Amygdala (tissue), 56 donors: ENCODE measurements at places on chromosomes 6 and 20.
A peak's percentile ranks its signal among the peaks of the same experiment; 100 is the strongest.

- DNase-seq = no peak
Measured at GRCh38 chr20:14745830-14746229, 408.4 kb upstream of the FLRT3 start.

GRCh38 chr6:31683591-31683990 lies 2.7 kb upstream of the LY6G5C start:
- no peak for DNase-seq

GRCh38 chr6:110357664-110358552 lies at the start of gene METTL24:
METTL24 (minus strand) TSS chr6:110358349; CDS start chr6:110358272, 77 bp downstream.
- no peak for DNase-seq

GRCh38 chr6:11380969-11381744 lies 148.7 kb upstream of the NEDD9 start:
- DNase-seq = no peak

DNA sequence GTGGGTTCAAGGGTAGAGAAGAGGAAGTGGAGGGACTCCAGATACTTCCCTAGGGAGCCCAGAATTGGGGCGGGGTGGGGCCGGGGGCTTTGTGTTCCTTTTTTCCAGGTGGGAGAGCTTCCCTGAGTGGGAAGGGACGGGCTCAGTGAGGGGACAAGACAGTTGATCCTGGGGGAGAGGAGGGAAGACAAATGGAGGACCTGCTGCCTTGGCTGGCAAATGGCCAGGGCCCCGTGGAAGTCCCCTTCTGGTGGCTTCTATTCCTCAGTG lies 2.6 kb downstream of the CTSZ start:
- no peak for DNase-seq

GRCh38 chr6:49570474-49571079 lies 20.1 kb downstream of the C6orf141 start:
- DNase-seq = no peak

DNA sequence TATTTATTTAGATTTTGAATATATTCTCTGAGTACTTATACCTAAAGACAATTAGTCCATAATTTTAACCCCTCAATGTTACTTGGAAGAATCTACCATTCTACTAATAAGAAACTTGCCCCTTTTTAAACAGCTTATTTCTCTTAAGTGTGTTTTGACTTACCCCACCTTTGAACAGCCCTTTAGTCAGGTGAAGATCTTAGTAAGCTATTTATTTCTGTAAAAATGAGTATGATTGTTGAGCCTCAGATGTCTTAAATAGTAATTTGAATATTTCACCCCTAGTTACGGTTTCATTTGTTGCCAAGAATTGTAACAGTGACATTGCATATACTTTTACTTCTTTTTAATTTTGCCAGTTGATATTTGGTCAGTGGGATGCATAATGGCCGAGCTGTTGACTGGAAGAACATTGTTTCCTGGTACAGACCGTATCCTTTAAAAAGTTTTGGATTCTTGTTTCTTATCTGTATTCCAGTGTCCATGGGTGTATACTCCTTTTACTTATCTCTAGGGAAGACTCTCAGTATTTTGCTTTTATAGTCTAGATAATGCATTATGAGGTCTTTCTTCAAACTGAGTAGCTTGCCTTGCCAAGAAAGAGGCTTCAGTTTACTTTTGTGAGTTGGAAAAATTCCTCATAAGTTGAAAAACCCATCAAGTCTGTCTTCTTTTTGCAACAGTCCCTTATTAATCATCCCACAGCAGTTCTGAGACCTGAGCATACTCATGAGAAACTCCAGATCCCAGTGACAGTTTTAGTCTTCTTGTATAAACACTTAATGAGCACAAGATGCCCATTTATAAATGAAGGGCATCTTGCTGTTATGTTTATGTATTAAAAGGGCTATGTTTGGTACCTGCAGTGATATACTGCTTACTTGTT lies 48.8 kb downstream of the MAPK14 start:
- no peak for DNase-seq

GRCh38 chr20:37202267-37202943 lies 23.1 kb upstream of the MROH8 start:
- no peak for DNase-seq

GRCh38 chr6:28282926-28283325 lies 1.6 kb downstream of the PGBD1 start:
- no peak for DNase-seq

- no peak for DNase-seq
Measured at GRCh38 chr6:292506-293192, 362 bp downstream of the DUSP22 start.

GRCh38 chr6:16199804-16200203 lies 38.6 kb upstream of the GMPR start:
- DNase-seq = peak; percentile 11

DNA sequence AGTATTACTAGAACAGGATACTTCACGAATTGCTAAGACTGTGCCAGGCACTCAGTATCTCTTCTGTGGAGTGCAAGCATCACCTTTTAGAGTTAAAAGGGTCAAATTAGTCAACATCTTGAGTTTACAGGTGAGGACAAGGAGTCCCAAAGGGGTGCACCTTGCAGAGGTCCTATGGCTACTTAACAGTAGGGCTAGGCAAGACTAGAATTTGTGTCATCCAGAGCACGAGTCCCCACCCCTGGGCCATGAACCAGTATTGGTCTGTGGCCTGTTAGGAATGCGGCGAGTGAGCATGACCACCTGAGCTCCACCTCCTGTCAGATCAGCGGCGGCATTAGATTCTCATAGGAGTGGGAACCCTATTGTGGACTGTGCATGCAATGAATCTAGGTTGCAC lies 10.5 kb upstream of the DSTN start:
- no peak for DNase-seq

DNA sequence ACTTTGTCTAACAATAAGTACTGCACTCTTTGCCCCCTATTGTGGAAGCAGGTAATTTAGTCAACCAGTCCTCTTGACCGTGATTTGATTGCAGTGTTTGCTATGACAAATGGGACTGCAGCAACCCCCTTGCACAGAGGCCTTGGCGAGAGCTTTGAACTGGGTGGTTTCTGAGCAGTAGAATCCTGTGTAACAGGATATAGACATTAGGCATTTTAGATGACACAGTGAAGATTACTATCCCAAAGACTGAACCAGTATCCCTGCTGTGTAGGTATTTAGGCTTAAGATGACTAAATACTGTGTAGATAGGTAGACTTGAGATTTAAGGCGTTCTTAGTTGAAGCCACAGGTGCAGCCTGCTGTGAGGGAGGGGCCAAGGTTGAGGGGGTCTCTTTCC lies 9.9 kb downstream of the DNMT3B start:
- no peak for DNase-seq

DNA sequence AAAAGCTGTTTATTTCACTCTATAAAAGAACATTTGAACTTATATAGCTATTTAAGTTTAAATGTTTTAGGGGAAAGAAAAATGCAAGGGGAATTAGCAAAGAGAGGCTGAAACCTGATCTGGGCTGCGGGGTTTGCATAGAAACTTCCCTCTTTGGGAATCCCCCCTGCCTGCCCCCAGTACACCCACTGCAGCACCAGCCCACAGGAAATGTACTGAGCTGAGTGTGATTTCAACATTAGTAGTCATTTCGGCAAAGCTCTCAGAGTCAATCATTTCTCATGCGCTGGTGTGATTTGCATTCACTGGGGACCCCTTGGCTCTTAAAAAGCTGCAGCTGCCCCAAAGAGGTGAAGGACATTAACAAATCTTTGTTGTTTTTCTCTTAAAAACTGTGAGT lies 859.4 kb downstream of the MAFB start:
- no peak for DNase-seq

DNA sequence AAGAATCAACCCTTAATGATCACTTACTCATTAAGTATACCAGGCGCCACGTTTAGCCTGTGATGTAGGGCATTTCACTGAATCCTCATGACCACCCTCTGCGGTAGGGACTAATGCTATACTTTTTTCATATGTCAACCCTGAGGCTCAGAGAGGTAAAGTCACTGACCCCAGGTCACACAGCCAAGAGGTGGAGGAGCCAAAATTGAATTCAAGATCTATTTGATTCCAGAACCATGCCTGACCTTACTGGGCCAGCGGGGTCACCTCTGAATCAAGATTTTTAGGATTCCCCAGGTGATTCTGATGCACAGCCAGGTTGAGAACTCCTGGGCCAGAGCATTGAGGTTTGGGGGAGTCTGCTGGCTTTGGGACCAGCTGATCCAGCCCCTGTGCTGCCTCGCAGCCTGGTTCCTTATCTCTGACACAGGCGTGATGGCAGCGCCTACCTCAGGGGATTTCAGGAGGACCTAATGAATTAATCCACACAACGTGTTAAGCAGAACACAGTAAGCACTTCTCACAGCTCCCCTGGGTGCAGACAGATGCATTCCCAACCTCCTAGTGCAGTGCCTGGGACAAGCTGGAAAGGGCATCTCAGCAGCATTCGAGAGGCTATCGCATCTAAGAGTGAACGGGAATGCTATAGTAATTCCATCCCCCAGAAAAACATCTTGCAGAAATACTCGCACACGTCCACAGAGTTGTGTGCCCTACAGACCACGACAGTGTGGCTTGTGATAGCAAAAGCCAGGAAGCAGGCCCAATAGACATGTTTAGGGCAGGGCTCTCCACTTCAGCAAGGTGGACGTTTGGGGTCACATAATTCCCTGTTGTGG lies 101.4 kb upstream of the PTPN1 start:
- DNase-seq = no peak

DNA sequence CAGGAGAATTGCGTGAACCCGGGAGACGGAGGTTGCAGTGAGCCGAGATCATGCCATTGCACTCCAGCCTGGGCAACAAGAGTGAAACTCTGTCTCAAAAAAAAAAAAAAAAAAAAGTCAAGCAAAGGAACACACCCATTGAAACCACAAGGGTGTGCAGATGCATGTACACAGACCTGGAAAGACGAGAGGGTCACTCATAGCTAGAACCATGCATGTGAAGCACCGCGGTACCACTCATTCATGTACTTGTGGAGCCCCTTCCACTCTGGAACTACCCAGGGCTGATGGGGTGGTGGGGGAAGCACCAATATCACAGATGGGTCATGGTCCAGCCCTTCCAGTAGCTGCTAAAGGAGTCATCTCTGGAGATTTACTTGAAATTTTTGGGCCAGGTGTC lies 7.4 kb upstream of the TJAP1 start:
- no peak for DNase-seq

DNA sequence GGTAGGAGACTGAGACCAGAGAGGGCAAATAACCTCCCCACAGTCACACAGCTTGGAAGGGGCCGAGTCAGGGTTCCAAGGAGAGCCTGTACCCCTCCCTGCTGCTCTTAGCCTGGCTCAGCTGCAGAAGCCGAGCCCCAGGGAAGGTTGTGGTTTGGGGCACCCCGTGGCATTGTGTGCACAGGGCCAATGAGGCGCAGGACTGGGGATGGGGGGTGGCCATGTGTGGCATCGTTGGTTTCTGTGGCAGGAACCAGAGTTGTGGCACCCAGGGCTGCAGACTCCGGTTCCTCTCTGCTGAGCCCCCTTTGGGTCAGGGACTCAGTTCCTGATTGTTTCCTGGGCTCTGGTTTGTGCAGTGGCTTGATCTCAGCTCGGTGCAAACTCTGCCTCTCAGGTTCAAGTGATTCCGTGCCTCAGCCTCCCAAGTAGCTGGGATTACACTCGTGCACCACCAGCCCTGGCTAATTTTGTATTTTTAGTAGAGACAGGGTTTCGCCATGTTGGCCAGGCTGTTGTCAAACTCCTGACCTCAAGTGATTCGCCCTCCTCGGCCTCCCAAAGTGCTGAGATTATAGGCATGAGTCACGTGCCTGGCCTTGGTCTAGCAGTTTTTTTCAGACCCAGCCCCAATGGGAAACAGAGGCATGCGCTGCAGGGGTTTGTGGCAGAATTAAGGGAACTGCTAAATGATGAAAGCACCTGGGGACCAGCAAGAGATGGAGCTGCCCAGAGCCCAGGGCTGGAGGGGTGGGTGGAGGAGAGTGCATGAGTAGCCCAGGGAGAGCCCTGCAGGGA lies 221.0 kb upstream of the SULF2 start:
- DNase-seq = no peak

DNA sequence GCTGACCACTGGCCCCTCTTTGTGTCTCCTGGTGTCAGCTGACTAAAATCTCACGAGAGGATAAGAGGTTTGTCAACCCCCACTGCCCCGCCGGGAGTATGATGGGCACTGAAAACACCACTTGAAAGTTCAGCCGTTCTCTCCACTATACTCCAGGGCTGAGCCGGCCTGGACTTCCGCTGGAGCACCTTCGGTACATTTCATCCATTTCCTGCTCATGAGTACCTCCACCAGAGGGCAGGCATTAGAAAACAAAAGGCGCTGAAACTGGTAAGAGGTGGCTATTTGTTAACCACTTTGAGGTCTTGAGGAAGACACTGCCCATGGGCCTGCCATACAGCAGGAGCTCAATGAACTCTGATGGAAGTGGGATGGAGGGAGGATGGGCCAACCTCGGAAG lies 17.9 kb upstream of the ANKRD60 start:
- no peak for DNase-seq

DNA sequence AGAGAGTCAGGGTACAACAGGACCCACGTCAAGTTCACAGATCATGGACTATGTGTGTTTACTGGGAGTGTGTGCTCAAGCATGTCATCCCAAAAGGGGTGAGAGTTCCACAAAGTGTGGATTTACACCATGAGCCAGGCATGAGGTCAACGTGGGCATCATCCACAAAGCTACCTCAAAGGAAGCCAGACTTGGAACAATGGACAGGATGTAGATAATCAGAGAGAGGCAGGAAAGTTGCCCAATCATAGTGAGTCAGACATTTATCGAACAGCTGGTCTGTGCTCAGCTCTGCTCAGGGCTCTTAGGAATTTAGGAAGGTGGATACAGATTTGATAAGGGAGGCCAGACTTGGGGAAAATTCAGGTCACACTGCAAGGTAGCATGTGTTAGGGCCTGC lies 317.2 kb upstream of the CDYL start:
- DNase-seq = no peak

DNA sequence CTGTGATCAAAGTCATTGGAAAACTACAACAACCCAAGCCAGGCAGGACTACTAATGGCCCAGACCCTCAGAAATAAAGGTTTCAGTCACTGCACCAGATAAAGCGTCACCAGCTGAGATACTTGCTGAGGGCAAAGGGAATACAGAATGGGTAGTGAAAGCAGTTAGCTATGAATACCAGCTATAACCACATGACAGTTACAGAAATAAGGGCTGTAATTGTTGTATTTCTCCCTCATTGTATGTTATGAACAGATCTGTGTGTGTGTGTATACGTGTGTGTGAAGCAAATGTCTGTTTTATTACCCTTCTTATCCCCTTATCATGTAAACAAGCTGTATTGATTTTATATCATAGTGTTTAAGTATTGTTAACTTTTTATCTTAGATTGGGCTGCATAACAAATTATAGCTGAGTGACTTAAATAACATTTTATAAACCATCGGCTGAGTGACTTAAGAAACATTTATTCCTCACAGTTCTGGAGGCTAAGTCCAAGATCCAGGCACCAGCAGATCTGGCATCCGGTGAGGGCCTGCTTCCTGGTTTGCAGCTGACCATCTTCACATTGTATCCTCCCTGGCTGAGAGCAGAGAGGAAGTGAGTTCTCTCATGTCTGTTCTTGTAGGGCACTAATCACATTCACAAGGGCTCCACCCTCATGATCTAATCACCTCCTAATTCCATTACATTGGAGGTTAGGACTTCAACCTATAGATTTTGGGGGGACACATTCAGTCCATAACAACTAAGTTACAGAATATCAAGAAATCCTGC lies 46.0 kb upstream of the VSX1 start:
- DNase-seq = no peak

GRCh38 chr20:9616455-9616805 lies 102.0 kb downstream of the LAMP5 start:
- no peak for DNase-seq
